GM04504 (cell line): ENCODE measurements at places on chromosomes 1 and 21.
A peak's percentile ranks its signal among the peaks of the same experiment; 100 is the strongest.

- DNase-seq, result no peak
Measured at GRCh38 chr1:109498161-109498801, 4.4 kb downstream of the CYB561D1 start.

DNA sequence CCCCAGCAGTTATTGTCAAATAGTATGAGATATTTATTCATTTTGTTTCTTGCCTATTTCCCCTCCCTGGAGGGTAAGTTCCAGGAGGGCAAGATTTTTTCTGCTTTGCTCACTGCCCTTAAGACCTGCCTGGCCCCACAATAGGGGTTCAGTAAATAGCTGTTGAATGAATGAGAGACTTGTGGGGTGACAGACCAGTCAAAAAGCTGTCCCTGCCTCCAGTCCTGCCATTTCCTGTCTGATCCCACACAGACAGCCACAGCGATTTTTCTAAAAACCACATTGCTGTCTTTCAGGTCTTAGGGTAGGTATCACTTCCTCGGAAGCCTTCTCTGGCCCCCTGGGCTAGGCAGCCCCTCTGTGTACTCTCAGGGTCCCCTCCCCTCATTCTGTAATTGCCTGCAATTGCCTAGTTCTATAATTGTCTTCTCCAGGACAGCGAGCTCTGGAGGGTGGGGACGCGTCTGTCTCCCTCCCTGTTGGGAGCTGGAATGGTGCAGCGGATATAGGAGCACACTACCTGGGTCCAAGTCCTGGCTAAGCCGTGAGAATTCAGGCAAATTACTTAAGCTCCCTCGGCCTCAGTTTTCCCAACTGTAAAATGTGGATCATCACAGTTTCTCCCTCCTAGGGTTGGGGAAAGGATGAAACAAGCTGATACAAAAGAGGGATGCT, 1.8 kb upstream of the EXTL1 start:
- DNase-seq, result no peak

GRCh38 chr1:167052389-167052788, 37.8 kb downstream of the GPA33 start:
- DNase-seq, result no peak

- no peak for DNase-seq
Measured at GRCh38 chr1:26780344-26780957, 7.3 kb upstream of the PIGV start.

GRCh38 chr1:155989242-155990004, 11.1 kb upstream of the ARHGEF2 start:
- DNase-seq, result no peak

DNA sequence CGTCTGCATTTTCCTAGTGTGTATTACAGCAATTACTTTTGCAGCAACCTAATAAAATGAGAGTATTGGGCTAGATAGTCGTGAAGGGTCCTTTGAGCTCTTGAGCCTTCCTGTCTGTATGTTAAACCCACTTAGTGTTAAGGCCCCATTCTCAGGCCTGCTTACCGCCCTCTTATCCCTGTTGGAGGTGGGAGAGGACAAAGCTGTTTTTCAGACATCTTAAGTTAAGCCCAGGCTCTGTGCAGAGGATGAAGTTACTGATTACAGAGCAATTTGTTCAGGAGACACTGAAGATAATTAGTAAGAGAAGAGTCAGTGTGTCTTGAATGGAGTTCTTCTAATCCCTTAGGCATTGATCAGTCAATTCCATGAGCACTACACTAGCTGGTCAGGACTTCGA, 114.6 kb downstream of the UCK2 start:
- no peak for DNase-seq

- no peak for DNase-seq
Measured at GRCh38 chr1:228983231-228983660, 248.0 kb downstream of the RHOU start.

DNA sequence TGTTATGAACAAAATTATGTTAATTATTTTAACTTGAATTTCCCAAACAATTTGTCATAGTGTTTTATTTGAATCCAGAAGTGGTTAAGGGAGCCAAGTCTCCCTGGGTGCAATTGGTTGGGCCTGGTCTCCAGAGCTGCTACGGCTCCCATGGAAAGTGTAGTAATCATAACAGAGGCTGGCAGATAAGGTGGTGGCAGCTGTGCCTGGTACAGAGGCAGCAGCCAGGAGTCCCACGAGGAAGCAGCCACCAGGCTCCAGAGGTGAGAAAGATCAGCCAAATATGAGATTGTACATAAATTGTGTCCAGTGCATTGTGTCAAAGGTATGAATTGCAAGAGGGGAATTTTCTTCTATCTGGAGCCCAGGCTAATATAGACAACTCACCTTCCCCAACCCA, 368.9 kb upstream of the PTBP2 start:
- DNase-seq, result no peak

DNA sequence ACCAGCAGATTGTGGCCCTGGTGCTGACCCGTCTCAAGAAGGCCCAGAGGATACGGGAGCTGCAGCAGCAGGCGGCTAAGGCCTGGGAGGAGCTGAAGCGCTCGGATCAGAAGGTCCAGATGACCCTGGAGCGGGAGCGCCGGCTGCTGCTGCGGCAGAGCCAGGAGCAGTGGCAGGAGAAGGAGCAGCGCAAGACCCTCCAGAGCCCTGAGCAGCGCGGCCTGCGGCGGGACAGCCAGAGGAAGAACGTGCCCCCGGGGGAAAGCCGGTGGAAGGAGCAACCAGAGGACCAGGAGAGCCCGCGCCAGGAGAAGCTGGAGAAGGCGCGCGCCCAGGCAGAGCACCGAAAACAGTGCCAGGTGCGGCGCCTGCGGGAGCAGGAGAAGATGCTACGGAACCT, 1.0 kb downstream of the CCDC185 start:
- DNase-seq, result no peak

DNA sequence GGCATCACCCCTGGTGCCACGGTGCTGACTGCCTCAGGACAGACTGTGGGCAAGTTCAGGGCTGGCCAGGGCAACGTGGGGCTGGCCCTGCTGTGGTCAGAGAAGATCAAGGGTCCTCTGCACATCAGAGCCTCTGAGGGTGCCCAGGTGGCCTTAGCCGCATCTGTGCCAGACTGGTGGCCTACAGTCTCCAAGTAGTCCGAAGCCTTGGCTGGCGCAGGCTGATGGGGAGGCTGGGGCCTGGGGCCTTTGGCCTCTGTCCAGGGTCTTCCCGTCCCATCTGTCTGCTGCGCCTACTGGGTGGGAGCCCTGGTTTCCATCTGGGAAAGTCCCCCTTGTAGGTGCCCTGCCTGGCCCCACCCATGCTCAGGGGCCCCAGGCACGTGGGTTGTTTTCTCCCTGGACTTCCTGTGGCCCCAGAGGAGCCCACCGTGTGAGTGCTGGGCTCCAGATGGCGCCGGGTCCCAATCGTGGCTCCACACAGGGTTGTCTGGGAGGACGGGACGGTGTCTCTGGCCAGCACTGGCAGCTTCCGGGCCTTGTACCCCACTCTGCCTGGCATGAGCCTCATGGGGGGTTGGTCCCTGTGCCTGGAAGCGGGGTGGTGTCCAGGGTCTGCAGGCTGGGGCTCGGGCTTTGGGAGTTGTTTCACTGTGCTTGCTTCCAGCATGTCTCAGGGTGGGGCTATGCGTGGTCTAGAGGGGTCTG, 9.9 kb downstream of the IBA57 start:
- DNase-seq, result no peak

DNA sequence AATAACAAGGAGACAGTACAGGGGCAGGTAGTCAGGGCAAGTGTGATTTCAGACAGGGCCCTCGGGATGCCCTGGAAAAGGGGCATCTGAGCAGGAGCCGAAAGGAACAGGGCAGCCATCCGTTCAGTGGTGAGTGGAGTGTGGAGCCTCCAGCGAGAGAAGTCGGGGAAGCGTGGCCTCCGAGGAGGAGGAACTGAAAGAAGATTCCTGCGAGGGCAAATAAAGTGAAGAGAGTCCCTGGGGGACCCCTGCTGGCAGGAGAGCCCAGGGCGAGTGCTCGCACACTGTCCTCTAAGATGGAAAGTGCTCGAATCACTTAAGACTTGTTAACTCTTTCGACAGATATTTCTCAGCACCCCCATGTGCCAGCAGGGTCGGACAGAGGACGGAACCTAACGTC, 3.5 kb upstream of the UTS2 start:
- DNase-seq, result no peak

DNA sequence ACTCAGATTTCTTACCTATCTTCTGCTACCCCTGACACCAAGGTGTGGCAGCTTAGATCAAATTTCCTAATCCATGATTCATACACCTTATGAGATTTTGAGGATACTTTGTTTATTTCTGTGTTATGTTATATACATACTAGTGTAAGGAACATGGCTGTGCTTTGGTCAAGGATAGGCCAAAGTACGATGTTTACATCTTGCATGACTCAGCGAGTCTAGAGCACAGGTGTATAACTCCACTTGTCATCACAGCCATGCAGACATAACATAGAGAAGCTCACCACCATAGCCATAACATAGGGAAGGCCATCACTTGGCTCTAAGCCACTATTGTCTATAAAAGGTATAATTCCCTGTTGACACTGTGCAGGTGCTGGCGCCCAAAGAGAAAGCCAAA, 61.2 kb downstream of the GBP6 start:
- no peak for DNase-seq

DNA sequence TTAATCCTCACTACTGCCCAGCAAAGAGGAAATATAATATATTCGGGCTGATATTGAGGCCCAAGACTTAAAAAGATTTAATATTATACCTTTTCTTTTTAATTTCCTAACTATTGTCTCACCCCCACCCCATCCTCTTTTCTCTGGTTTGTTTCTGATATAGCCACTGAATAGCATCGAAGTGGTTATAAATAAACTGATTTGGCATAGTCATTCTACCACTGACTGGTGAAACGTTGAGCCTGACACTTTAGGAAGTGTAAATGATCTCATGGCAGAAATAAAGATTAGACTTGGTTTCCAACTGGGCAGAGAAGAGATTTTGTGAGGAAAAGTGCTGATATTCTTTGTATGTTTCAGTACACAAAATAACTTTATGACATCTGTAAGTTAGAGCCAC, 39.3 kb downstream of the DTL start:
- no peak for DNase-seq

GRCh38 chr1:59364037-59364436, 67.1 kb downstream of the FGGY start:
- no peak for DNase-seq

DNA sequence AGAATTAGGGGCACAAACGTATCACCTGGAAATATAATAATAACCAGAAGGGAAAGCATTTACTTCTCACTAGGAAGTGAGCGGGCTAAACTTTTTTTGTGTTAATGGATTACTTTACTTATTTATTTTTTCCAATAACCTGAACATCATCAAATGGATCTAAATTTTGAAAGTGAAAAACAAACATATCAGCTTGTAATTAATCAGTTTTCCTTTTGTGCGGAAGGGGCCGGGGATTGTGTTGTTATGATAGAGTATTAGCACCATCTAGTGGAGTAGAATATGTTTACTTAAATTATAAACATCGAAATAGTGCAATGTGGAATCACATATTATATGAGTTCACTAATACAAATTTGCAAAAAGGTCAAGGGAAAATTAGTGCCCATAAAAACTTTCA, 9.0 kb downstream of the CFH start:
- DNase-seq, result no peak

DNA sequence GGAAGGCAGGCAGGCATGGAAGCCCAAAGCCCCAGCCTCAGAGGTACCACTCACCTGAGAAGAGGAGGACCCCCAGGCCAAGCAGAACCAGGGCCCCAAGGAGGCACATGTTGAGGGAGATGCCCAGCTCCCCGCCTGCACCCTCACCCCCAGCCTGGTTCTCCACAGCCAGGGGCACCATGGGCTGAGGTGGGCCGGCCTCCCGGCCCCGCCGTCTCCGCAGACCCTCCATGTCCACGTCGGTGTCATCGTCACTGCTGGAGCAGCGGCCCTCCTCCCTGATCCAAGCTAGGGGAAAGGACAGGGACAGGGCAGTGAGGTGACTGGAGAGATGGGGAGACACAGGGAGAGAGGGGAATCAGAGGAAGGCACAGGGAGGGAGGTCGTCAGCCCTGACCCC, 7.8 kb downstream of the PBXIP1 start:
- no peak for DNase-seq

- DNase-seq, result peak; percentile 19
Measured at GRCh38 chr1:192904438-192904895, 95.6 kb downstream of the RGS2 start.
